Activated CD8-positive, alpha-beta memory T cell treated with anti-CD3 and anti-CD28 coated beads for 4 hours (primary cell): ENCODE measurements at places on chromosomes 3 and 15.

DNA sequence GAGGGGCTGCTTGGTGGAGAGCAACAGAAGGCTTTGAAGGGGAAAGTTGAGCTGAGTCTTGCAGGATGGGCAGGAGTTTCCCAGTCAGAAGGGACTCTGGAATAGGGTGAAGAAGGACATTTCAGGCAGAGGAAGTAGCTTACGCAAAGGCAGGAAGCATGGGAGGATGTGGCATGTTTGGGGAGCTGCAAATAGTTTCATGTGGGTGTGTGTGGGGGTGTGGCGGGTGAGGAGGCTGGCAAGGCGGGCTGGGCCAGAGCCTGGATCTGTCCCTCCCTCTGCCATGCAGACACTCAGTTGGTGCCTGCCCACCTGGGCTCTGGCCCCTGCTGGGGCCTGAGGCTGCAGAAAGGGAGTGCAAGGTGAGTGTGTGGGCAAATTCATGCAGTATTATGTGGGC is 10.4 kb downstream of the TEX264 start:
- DNase-seq = peak; percentile 27

DNA sequence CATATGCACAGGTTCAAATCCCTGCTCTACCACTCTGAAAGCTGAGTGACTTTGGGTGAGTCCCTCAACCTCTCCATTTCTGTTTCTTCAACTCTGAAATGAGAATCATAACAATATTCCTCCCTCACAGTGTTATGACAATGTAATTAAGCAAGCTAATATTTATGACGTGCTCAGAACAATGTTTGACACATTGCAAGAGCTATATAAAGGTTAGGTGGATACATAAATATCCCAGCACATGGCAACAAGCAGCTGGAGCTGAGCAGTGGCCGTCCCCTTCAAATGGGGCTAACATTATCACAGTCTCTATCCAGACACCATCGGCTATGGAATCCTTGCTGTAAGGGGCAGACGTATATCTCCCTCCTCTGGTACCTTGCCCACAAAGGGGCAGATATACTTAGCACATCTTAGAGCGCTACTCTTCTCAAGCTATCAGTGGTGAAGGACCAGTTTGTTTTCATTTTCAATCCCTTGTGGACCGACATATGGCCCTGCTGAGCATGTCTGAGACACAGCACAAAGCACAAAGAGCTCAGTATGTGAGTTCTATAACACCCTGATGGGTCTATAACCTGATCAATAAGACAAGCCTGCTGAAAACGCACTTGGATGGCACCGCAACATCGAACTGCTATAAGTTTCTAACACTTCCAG is 80.9 kb downstream of the PRICKLE2 start:
- DNase-seq = no peak

DNA sequence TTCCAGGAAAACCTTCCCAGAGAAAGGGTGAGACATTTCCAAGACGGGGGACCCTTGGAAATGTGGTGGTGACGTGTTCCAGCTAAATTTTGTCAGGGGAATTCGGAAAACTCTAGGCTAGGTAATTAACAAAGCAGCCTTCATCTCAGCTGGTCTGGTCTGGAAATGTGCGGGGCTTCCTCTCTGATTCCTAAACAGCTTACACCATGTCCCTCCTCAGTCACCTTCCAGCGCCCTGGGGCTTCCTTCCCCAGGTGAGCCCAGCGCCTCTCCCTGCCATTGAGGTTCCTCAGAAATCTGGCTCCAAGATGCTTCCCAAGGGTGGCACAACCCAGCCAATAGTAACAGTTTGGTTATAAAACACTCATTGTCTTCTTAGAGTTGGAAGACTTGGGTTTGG is 571 bp downstream of the ACAD9 start:
- no peak for DNase-seq

GRCh38 chr15:88574655-88575054 is 28.2 kb upstream of the DET1 start:
- DNase-seq = no peak

DNA sequence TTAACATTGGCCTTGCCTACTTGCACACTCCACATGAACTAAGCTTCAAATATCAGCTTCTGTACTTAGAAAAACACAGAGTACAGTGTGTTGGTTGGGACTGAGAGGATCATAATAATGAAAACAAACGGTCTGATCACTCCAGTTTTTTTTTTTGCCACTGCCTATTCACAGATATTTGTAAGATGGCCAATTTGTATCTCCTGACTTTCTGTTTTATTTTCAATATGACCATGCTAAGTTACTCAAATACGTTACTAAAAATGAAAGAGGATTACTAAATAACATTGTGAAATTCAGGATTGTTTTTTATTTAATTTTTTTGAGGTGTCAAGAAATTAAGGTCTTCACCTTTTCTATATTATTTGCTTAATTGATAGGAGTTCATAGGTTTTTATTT is 595.1 kb downstream of the TUSC7 start:
- DNase-seq = no peak

- no peak for DNase-seq
Observed at GRCh38 chr15:99052205-99052604, 44.6 kb upstream of the PGPEP1L start.

DNA sequence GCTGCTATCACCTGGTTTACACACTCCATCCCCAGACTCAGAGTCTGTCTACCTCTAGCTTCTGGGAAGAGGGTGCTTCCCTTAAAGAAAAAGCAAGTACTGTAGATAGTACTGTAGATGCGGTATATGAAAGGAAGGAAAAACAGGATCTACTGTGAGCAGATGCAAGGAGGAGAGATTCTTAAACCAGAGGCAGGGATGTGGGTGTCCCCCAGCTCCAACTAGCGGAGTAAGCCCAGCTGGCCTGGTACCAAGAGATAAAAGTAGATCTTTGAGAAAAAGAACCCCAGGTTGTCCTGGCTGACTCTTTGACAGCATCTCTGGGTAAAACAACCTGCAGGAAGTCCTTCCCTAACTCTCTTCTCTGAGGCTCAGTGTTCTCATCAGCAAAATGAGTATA is 523.7 kb upstream of the PROK2 start:
- DNase-seq = no peak
